HL-60 (cell line): ENCODE measurements at places on chromosomes 4 and X.
A peak's percentile ranks its signal among the peaks of the same experiment; 100 is the strongest.

DNA sequence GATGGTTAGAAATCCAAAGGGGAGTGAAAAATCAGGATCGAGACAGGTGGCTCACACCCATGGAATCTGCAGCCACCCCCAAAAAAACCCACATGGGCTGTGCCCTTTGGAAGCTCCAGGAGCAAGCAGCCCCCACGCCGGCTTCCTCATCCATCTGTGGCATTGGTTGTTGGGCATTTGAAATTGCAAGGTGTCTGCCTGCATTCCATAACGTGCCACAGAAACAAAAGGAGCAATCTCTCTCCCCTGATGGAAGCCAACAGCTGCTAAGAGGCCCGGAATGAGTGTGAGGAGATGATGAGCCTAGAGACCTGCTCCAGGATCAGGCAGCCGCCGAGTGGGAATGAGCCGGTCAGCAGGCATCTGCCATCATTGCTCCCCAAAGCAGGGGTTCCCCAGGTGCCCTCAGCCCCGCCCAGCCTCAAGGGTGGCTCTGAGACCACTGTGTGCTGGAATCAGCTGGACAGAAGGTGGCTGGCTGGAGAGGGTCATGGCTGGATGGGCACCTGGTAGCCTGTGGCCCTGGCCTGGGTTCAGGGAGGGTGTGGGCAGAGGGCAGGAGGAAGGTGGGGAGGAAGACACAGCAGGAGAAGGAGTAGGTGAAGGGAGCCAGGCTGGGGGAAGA, 113.2 kb downstream of the CRLF2 start:
- DNase-seq, result no peak

DNA sequence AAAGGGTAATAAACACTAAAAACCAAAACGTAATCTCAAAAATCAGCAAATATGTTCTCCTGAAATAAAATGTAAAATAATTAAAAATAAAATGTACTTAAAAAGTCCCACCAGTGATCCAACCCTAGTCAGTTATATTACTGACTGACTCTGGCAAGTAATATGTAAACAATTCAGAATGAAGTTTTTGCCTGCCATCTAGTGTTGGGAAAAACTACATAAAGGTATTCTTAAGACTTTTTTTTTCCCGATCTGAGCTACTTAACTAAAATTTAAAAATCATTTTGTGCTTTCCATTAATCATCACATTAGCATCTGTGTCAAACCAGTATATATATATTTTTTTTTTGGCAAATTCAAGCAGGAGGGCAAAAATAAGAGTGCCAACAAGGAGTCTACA, 24.0 kb downstream of the RCHY1 start:
- DNase-seq, result no peak

- peak; percentile 36 for DNase-seq
Measured at GRCh38 chrX:71619193-71619592, 882 bp upstream of the CXCR3 start.

GRCh38 chr4:4761128-4761982, 98.1 kb upstream of the MSX1 start:
- DNase-seq, result no peak

- DNase-seq, result peak; percentile 58
Measured at GRCh38 chr4:8427761-8428287, 12.7 kb downstream of the ACOX3 start.

DNA sequence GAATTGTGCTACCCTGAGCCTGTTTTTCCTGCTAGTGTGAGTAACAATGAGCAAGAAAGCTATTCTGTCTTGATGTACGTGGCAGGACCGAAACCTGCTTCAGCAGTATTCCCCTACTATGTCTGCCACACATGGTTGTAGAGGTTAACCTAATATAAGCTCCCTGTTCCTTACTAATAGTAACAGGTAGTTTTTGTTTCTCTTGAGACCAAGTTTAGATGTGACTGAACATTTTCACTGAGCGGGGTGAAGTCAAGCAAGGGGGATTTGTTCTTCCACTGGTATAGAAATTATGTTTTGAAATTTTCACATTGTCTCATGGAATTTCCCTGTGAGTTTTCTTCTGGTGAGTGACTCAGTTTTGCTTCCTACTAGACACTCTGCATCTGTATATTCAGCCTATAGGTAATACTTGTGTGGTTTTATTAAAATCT, 37.3 kb downstream of the RRAGB start:
- DNase-seq, result no peak

- DNase-seq, result no peak
Measured at GRCh38 chr4:55611358-55612059, 19.5 kb upstream of the PDCL2 start.

DNA sequence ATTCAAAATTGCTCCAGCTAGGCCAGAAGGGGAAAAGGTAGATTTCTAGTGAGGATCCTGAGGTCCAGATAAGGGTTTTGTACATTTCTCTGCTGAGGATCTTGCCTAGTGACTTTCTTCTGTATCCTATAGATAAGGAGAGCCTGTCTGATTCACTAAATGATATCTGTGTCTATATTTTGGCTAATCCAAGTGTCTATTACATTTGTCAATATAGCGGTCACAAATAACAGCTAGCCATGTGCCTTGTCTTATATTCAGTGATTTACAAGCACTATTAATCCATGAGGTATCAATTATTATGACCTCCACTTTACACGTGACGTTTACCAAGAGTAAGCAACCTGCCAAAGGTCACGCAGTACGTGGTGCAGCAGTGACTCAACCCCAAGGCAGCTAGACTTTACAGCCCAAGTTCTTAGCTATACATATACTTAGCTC, 41.6 kb downstream of the TMEM165 start:
- no peak for DNase-seq

- no peak for DNase-seq
Measured at GRCh38 chr4:174292473-174292872, 8.8 kb downstream of the CEP44 start.

DNA sequence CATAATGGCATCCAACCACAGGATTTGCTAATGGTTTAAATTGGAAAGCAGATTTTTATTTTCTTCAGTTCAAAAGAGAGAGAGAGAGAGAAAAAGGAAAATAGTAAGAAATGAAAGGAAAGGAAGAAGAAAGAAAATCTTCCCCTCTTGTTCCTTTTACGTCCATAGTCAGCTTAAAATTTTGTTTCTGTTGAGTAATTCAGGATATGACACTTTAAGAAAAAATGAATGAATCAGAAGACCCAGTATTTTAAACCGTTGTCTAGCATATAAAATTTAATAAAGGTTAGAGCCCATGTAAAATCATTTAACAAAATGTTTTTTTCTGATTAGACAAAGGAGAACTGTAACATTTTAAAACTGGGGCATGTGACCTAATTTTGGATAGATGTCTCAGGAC, 391.8 kb upstream of the EPHA5 start:
- DNase-seq, result no peak

DNA sequence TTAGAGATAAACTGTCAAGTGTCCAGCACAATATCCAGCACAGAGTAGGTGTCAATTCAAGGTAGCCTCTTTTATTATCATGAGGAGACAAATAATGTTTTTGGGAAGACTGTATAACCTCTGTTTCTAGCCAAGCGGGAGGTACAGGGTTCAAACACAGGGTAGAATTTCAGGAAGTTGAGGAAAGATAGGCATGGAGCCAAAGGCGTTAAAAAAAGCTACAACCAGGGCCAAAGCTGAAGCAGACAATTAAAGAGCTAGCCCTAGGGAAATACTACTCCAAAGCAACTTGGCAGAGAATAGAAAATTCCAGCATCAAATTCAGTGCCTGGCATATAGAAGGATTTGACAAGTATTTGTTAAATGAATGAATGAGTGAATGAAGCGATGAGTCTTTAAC, 40.0 kb upstream of the CASK start:
- DNase-seq, result no peak

- no peak for DNase-seq
Measured at GRCh38 chrX:1152090-1152489, 60.4 kb downstream of the CRLF2 start.

DNA sequence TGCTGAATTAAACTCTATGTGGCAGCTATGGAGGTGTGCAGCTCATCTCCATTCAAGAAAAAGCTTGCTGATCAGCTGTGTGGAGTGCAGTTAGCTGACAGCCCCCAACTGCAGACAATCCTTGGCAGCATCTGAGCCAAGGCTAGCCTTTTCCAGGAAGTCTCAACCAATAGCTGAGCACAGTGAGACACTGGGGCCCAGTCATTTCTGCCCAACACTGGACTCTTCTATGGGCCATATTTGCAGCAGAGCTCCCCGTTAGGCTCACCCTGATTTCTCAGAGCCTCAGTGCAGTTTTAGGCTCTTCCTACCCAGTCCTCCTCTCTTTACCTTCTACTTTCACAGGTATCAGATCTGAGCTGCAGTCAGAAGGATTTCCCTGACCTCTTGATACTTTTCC, 12.9 kb downstream of the DDX53 start:
- no peak for DNase-seq

DNA sequence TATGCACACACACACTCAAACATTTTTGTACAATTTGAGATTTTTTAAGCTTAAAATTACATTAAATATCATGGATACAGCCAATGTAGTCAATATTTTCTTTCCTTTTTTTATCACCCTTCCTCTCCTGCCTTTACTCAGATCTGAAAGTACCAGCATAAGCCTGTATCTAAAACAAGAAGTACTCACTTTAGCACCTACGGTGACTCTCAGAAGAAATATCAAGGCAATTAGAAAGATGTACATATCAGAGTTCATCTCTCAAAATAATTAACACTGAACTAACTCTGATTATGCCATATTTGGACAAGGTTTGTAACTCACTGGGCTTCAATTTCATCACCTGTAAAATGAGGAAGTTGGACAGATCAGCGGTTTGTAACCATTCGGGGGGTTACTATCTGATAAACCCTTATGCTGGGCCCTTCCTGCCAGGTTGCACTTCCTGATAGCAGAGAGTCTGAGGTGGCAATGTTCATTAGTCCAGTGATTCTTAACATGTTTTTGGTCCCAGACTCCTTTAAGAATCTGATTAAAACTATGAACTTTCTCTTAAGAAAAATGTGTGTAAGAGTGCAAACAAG, 5.7 kb upstream of the GPR174 start:
- peak; percentile 34 for DNase-seq

DNA sequence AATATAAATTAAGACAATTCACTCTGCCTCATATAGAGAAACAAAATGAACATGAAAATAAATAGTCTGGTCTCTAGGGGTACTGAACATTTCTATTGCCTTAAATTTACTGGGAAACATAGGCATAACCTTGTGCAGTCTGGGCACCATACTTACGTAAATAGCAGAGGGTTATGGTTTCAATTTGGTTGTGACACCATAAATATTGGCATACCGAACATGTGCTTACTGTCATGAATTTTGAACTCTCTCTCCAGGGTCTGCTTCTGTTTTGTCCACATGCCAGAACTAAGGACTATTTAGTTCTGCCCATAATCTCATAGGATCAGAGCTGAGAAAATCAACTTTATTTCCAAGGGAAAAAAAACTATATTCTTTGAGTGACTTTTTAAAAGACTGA, 17.6 kb downstream of the PDGFC start:
- DNase-seq, result no peak

- DNase-seq, result no peak
Measured at GRCh38 chr4:104869831-104870230, 276.8 kb upstream of the TET2 start.

GRCh38 chr4:159206427-159206871, 103.6 kb downstream of the RAPGEF2 start:
- DNase-seq, result no peak

- no peak for DNase-seq
Measured at GRCh38 chrX:105872941-105873340, 50.6 kb downstream of the NRK start.

GRCh38 chr4:185729391-185729804, 82.6 kb downstream of the SORBS2 start:
- no peak for DNase-seq
